Stimulated activated CD4-positive, alpha-beta T cell treated with anti-CD3 and anti-CD28 coated beads, Interleukin-1b, Interleukin-23, amount 100 ng/mL, for 1 hour (primary cell): ENCODE measurements at places on chromosomes 4 and X.

DNA sequence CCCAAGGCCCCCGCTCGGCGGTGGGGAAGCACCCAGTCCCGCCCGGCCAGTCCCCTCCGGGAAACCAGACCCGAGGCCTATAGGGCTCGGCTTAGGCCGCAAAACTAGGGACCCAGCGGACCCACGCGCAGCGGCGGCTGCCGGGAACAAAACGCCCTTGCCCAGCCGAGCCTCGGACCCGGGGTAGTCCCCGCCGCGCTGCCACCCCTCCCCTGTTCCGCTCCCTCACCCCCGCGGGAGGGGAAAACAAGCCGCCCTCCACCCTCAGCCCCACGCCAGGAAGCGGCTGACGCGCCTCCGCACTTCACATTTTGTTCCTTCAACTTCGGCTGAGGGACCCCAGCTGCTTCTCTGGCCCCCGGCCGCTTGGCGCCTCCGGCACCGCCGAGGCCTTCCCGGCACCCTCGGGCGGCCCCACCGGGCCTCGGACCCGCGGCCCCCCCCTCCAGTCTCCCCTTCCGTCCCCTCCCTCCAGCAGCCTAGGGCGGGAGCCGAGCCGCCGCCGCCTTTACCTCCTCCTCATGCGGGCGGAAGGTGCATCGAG is 694 bp downstream of the PDS5A start:
- peak; percentile 20 for DNase-seq

DNA sequence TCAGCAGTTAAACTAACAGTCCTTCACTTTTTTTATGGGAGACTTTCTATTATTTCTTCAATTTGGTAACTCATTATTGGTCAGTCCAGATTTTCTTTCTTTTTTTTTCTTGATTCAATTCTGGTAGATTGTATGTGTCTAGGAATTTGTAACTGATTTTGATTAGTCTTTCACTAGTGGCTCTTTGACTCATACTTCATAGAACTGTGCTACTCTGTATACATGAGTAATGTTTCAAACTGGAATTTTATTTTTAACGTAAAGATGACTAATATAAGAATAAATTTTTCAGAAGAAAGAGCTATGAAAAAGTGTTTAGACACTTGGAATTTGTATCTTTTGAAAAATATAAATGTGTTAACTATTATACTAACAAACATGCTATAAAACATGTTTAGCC is 813.0 kb downstream of the TRAM1L1 start:
- DNase-seq: no peak

- no peak for DNase-seq
Measured at GRCh38 chrX:69156638-69157037, 8.6 kb downstream of the PJA1 start.

- DNase-seq: no peak
Measured at GRCh38 chr4:101295691-101296090, 51.6 kb downstream of the PPP3CA start.

DNA sequence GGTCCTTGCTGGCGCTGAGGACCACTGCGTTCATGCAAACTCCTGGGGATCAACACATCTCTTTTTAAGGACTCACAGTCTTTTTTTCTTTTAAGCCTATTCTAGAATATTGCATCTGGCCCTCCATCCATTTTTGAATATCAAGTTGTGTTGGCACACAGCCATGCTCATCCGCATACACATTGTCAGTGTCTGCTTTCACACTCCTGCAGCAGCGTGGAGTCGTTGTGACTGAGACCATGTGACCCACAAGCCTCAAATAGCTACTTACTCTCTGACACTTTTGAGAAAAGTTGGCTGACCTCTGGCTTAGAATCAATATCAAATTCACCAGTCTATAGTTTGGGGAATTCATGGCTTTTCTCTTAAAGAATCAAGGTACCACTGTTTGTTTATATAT is 191.8 kb upstream of the S100G start:
- no peak for DNase-seq

- no peak for DNase-seq
Measured at GRCh38 chrX:150623583-150623982, 55.2 kb downstream of the MTM1 start.

DNA sequence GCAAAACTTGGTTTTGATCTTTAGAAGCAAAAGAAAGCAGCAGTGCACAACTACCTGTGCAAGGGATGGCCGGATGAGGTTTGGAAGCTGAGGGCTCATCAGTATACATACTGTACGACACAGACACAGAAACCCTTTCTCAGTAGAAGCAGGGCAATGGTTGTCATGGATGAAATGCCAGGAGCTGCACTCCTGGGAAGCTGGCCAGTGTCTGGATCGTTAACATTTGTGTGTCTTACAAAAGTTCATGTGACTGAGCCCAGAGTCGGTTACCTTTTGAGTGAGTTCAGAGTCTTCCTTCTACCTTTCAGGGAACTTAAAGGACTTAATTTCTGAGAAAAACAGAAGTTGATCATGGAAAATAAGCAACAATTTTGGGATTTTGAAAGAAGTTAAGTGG is 230.3 kb downstream of the APBB2 start:
- DNase-seq: no peak

DNA sequence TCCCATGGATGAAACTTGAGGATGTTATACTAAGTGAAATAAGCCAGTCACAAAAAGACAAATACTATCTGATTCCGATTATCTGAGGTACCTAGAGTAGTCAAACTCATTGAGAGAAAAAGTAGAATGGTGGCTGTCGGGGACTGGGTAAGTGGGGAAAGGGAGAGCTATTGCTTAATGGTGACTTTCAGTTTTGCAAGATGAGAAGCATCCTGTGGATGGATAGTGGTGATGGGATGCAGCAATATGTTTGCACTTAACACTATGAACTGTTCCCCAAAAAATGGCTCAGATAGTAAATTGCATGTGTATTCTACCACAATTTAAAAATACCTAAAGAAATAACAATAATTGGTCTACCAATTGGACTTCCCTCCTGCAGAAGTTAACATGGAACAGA is 181.5 kb downstream of the SHROOM3 start:
- no peak for DNase-seq

GRCh38 chr4:172163215-172163614 is 350.0 kb downstream of the GALNTL6 start:
- DNase-seq: no peak

GRCh38 chr4:41665636-41666207 is 82.8 kb downstream of the PHOX2B start:
- DNase-seq: no peak

- no peak for DNase-seq
Measured at GRCh38 chrX:38473701-38474100, 87.6 kb upstream of the TSPAN7 start.
